ENCODE measurements at places on chromosomes 11 and 22.

GRCh38 chr11:121265586-121265985 is 27.0 kb upstream of the SC5D start:
- DNase-seq, result no peak

- no peak for DNase-seq
Observed at GRCh38 chr11:9066433-9066925, 24.9 kb downstream of the SCUBE2 start.

GRCh38 chr22:38756711-38757463 is 1.1 kb upstream of the SUN2 start:
- DNase-seq, result no peak

GRCh38 chr11:122616718-122617117 is 38.8 kb upstream of the UBASH3B start:
- DNase-seq, result no peak

DNA sequence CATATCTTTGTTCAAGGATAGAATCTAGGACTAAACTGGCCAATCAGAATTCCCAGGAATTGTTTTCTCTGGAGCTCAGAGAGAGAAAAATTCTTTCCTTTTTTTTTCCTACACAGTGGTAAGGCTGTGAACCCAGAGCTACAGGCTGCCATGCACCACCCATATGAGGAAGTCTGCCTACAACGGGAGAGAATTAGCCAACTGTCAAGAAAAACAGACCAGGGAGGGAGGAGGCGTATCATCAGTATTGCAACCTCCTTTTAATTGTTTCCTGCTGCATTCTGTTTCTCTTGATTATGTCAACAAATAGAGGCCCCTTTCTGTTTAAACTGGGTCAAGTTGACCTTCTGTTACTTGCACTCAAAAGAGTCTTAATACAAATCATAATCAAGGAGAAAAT is 176.5 kb upstream of the UBASH3B start:
- DNase-seq, result no peak

DNA sequence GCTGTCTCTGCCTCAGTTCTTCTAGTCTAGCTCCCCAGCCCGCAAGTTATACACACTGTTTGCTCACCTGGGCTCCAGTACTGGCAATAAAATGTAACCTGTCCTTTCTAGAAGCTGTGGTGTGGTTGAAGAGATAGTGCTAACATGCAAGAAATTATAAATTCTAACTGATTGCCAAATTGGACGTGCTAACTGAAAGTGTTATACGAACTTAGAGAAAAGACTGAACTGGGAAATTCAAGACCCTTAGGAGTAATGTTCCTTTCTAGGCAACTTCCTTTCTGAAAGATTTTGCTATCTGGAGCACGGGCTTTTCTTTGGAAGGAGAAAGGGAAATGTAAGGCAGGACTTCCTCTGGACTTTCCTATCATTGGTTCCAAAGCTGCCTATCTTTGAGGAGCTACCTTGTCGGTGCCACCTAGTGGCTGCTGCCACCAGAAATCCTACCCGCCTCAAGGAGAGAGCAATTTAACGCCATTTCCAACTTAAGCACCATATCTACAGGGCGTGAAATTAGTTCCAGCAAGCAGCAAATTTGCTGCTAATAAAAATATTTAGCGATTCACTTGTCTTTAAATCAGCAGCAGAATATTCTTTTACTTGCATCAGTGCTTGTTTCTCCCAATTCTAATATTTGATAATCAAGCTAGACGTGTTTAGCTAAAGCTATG is 12.7 kb upstream of the TMEM218 start:
- peak; percentile 39 for DNase-seq

GRCh38 chr11:6646918-6647679 is 8.5 kb downstream of the DCHS1 start:
- no peak for DNase-seq

GRCh38 chr11:111836162-111836561 is 35.2 kb downstream of the ALG9 start:
- DNase-seq, result no peak

- no peak for DNase-seq
Observed at GRCh38 chr11:65891219-65892136, 1.0 kb downstream of the CCDC85B start.

DNA sequence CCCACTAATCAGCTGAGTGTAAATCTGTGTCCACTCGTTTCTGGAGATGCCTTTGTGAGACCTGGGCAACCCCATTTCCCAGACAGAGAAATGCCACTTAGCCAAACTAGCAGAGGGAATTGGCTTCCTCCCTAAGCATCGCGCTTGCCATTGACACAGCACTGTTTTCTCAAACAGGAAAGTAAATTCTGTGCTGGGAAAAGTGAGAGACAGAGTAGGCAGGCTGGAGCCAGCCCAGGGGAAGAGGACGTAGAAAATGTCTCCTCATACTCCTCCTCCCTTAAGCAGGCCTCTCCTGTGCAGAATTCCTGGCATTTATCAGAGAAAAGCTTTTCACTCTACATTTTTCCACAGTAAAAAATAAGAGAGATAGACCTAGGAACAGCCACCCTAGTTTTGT is 99.1 kb upstream of the AMOTL1 start:
- DNase-seq, result no peak

GRCh38 chr11:45805305-45806071 is 539 bp downstream of the SLC35C1 start:
- DNase-seq, result no peak

DNA sequence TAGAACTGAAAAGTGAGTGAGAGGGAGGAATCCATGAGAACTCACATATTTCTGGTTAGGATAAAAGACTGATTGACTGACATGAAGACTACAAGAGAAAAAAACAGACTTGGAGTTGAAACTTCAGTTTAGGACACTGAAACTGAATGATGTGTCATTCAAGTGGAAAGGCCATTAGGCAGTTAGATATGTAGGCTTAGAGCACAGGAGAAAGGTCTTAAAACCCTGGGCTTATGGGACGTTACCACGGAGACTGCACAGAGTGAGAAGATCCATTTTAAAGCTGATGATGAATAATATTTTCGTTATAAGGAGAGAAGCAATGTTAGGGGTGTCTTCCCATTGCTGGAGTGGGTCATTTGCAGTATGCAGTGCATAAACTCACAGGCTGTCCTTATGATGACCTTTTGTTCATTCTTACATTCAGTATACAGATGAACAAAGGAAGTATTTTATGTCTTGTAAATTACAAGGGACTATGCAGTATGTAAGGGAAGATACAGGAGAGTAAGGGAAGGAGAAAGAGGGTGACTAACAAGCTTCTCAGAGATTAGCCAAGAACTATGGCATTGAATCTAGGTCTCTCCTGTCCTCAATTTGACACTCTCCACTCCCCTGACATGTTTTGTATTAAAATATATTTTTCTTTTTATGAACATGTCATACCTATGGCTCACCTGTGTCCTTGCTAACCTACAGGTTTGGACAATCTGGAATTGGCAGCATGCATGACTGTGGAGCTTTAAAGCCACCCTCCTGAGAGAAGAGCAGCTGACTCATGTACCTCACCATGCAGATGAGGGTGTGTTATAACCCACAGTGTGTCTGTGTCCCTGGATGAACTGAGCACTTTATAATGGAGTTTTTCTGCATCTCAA is 63.7 kb downstream of the MAML2 start:
- no peak for DNase-seq

GRCh38 chr22:43205748-43206508 is 19.0 kb upstream of the TTLL12 start:
- no peak for DNase-seq

DNA sequence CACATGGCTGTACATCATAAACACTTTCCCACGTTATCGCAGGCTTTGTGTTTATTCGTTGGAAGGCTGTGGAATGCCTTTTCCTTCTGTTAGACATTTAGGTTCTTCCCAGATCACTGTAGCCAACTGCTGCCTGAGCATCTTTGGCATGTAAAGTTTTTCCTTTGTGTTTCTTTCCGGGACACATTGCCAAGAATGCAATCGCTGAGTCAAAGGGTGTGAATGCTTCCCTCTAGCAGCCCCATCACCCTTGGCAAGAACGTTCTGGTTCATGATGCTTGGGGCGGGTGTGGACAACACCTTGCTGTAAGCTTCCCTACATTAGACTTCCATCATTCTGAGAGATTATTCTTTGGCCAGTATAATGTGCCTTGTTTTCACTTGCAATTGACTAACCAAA is 136.2 kb downstream of the OSBP2 start:
- no peak for DNase-seq

DNA sequence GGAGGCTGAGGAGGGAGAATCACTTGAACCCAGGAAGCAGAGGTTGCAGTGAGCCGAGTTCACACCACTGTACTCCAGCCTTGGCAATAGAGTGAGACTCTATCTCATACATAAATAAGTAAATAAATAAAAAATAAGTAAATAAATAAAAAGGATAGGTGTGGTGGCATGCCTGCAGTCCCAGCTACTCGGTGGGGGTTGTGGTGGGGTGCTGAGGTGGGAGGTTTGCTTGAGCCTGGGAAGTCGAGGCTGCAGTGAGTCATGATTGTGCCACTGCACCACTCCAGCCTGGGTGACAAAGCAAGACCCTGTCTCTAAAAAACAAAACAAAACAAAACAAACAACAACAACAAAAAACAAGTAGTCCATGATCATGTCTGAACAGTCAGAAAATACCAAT is 3.1 kb downstream of the LARGE2 start:
- DNase-seq, result no peak

- DNase-seq, result no peak
Observed at GRCh38 chr22:50414476-50415248, 60.2 kb downstream of the SBF1 start.

DNA sequence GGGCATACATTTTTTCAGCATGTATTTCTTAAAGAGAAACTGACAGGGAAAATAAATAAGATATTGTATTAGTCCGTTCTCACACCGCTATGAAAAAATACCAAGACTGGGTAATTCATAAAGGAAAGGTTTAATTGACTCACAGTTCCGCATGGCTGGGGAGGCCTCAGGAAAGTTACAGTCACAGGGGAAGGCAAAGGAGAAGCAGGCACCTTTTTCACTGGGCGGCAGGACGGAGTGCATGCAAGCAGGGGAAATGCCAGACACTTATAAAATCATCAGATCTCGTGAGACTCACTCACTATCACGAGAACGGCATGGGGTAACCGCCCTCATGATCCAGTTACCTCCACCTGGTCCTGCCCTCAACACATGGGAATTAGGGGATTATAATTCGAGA is 44.2 kb downstream of the PPFIA1 start:
- DNase-seq, result no peak

DNA sequence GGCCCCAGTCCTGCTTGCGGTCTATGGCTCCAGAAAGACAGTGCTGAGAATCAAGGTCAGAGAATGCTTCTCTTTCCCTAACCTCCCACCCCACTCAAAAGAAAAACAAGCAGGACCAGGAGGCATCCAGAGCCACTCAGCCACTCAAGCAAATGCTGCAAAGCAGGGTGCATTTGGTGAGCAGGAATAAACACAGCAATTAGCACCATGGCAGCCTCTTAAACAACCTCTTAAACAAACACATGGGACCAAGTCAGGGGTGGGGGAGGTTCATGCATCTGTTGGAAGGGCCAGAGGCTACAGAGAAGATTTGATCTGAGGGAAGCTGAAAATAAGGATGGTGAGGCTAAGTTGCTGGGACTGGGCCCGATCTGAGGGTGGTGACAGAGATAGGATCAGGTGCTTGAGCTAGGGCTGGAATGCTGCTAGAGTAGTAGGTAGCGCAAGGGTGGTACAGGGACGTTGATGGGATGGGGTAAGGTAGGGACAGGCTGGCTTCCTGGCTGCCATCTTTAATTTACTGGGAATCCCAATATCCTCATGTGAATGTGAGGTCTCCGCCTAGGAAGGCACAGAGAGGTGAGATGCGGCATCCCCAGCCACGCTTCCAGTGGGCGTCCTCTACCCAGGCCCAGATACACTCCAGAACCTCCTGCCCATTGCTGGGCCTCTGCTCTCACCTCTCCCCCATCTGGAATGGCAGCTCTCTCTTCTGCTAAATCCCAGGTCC is 26.6 kb upstream of the LMO1 start:
- no peak for DNase-seq

- no peak for DNase-seq
Observed at GRCh38 chr11:82559609-82560008, 174.1 kb downstream of the FAM181B start.

GRCh38 chr11:37502202-37502601 is 904.2 kb upstream of the RAG2 start:
- no peak for DNase-seq

- no peak for DNase-seq
Observed at GRCh38 chr11:36187622-36188021, 101.6 kb downstream of the COMMD9 start.

DNA sequence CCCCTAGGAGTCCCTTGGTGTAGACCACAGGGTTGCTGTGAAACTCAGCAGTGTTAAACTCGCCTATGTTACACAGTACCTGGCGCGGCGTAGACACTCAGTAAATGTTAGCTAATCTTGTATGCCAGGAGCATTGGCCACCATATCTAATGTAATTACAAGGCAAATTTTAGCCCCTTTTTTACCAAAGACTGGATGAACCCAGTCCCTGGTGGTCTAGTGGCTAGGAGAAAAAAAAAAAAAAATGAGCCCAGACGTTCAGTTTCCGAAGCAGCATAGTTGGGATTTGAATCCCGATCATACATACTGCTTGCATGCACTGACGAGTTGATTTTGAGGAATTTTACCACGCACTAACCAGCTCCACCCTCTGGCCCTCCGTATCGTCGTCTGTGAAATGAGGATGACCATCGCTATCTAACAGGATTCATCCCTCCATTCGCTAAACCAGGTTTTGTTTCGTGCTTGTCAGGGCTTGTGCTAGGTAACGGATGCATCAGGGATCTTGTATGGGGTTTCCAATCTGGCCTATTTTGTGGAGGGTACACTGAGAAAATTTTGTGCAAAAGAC is 688 bp downstream of the PTS start:
- DNase-seq, result no peak

DNA sequence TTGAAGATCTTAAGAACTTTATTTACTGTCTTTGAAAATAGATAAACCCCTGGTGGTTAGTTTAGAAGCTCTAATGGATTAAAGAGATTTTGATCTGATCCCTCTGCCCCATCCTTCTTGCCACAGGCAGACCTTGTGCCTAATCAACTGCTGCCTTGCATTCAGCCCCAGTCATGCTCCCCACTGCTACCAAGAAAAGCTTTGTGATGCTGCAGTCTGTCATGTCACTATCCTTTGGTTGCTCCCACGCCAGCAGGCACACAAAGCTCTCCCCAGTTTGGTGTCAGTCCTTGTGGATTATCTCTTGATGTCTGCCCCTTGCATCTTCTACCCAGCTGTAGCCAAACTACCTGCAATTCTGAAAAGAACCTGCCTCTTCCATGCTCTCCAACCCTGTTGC is 112.2 kb downstream of the MTNR1B start:
- no peak for DNase-seq

DNA sequence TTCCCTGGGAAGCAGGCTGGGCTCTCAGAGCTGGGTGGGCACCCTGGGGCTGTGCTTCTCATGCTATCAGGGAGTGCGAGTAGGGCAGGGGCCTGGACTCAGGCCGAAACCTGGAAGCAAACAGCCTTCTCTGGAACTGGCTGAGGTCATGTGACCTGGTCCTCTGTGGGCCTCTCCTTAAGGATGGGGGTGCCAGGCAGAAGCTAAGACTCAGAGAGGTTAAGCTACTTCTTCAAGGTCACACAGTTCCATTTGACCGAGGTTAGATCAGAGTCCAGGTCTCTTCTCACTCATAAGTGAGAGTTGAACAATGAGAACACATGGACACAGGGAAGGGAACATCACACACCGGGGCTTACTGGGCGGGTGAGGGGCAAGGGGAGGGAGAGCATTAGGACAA is 7.4 kb downstream of the FADS3 start:
- no peak for DNase-seq

- DNase-seq, result no peak
Observed at GRCh38 chr11:132185726-132186592, 815.5 kb downstream of the NTM start.

Measured in stimulated activated CD4-positive, alpha-beta T cell treated with anti-CD3 and anti-CD28 coated beads, Interleukin-12 subunit alpha, Interleukin-12 subunit beta, amount 100 ng/mL, for 24 hours (primary cell).